Caco-2 (cell line): ENCODE measurements at places on chromosomes 7 and 10. TPM values are rescaled to one million over a fixed set of nuclear protein-coding genes. Genes with fewer than 3 reads are reported as not detected.

- no peak for DNase-seq
Measured at GRCh38 chr7:67856046-67856445, 859.4 kb downstream of the TYW1 start.

DNA sequence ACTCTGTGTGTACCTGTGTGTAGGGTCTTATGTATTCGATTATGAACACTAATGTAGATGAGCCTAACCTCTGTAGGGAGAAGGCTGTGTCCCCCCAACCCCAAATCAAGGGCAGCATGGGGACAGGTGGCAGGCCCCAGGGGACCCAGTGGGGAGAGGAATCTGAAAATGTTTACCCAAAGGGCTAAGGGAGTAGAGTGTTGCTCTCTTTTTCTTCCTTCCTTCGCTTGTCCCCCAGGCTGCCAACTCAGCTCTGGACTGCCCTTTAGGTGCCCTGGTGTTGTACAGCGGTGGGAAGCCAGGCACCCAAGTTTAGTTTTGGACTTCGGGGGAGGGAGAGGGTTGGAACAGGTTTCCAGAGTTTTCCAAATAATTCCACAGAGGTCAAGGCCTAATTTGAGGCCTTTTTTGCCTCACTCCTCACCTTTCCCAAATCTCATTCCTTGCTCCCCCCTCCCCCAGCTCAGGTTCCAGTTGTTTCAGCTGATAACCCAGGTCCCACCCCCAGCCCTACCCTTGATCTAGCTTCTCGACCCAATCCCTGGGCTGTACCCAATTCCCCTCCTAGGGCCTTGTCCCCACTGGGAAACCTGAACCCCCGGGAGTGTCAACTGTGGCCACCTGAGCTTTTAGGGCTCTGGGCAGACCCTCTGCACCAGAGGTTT, 9.1 kb upstream of the PAX2 start:
- DNase-seq = no peak

The EDRF1 gene
- 40.9 and 43.2 TPM in 2 replicates for total RNA-seq

The SUFU gene
- total RNA-seq = 10.6 and 11.4 TPM in 2 replicates

DNA sequence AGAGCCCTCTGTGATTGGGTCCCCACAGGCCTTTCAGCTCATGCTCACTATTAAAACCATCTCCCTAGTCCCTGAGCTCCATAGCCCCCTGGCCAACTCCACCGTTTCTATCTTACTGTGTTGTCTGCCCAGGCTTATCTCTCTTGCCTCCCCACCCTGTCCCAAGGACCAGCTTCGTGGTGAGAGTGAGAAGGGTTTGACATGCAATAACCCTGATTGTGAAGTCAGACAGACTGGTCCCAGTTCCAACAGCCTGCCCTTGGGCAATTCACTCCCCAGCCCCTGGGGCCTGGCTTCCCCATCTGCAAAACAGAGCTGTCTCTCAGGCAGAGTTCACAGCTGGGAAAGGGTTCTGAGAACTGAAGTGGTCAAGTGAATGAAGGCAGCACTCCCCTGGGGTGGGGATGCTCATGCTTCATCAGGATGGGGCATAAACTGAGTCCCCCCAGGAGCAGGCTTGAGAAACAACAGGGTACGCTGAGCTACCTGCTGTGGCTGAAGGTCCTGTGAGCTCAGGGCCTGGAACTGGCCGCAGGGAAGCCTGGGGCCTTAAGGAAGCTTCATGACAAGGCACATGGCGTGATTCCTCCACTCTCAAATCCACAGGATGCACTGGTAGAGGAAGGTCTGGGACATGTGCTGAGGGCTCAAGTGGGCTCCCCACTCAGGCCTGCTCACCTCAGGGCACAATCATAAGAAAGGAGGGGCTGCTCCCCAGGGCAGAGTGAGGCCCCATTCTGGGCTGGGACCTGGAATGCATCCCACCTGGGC, 1.8 kb upstream of the PPIF start:
- DNase-seq = no peak

DNA sequence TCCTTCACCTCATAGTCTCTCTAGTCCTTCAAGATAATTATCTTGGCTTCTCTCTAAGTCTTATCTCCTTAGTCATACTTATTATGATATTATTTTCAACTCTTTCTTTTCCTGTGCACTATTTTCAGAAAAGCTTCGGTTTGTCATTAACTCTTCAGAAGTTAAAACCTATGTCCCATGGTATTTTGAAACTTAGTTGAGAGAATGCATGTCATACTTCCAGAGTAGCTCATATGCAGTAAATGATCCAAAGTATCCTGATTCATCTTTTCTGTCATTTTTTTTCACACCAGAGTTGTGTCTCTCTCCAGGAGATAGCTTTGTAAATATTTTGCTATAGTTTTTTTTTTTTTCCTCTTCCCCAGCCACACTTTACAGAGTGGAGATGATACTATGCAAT, 1008.6 kb downstream of the NRG3 start:
- no peak for DNase-seq

DNA sequence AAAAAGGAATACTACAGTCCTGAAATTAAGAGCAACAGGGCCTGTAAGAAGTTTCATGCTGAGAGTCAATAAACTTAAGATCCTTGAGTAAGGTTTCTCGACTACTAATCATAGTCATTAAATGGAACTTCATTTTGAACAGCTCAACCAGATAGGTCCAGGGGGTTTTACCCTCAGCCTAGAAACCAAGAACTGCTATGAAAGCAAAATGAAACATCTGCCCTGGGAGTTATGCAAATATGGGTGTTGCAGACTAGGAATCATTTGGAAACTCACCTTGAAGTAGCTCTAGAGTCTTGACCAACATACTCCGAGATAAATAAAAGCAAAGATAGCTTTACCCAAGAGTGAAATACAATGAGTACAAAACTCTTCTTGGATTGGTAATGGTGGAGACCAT, 128.0 kb downstream of the HGF start:
- no peak for DNase-seq

The TUBB8 gene
- 0.37 TPM in 1 of 2 replicates, not detected in the other for total RNA-seq

- no peak for DNase-seq
Measured at GRCh38 chr7:142359694-142360279, 101.9 kb upstream of the PRSS58 start.

The AKR1D1 gene
- total RNA-seq = 2.2 and 2.3 TPM in 2 replicates
